Activated T-cell treated with anti-CD3 and anti-CD28 coated beads, Interleukin-2, amount 50 U/mL, for 72 hours (primary cell): ENCODE measurements at places on chromosomes 12 and 14. TPM values are rescaled to one million over a fixed set of nuclear protein-coding genes. Genes with fewer than 3 reads are reported as not detected.

Gene PAX9
- total RNA-seq, result not detected

Gene KRT80
- total RNA-seq, result not detected

Gene GABARAPL1
- total RNA-seq, result 15.8 TPM

- DNase-seq, result no peak
Measured at GRCh38 chr12:4572680-4573079, 10.7 kb downstream of the DYRK4 start.

- DNase-seq, result peak; percentile 79
Measured at GRCh38 chr14:74217672-74218448, 21.4 kb upstream of the VSX2 start.

DNA sequence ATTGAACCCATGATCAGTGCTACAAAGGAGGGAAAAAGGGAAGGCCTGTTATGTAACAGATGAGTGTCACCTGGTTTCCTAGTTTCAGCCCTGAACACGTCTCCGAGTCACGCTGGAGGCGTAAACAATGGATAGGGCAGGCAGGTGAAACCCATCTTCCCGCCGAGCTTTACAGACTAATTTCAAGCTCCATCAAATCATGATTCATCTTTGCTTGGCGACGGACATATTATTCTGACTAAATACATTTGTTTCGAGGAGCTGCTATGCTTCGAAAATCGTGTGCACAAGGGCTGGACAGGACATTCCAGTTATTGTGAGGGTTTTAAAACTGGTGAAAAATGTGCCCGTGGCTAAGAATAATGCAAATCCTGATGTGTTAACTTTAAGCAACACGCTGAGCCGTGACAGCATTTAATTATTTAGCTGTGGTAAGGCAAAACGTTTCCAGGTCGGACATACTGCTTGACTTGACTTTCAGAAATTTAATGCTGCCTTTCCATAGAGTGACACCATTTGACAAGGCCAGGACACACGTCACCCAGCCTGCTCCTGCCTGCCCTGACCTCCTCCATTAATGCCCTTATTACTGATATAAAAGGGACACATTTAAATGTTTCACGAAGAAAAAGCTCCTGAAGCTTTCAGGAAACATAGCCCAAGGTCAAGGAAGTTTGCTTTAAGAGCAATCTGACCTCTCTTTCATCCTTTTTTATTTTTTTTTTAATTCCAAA lies 1203.5 kb upstream of the TMEM132C start:
- DNase-seq, result no peak

DNA sequence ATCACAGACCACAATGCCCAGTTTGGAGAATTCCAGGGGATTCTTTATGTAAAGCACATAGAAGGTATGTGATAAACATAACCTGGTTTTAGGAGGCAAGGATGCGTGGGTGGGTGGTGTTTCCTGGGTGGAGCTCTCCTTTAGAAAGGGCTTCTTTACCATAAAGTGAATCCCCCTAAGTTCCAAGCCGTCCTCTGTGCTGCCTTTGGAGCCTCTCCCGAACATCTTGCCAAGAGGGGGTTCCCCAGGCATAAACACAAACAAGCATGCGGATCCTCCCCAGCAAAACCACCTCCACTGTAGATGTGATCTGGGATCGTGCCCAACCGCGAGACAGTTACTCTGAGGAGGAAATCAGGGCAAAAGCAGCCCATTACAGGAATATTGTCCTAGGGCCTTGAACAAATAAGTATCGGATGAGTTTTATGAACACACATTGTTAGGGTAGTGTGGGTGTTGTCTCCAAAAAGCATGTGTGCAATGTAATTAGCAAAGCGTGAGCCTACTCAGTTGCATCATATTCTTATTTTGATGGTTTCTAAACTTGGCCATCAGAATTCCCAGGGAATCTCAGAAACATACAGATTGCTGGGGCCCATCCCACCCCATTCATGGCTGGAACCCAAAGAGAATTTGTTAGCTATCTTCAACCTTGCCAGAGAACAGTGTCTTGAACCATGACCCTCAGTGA lies 48.8 kb upstream of the CORO1C start:
- no peak for DNase-seq

DNA sequence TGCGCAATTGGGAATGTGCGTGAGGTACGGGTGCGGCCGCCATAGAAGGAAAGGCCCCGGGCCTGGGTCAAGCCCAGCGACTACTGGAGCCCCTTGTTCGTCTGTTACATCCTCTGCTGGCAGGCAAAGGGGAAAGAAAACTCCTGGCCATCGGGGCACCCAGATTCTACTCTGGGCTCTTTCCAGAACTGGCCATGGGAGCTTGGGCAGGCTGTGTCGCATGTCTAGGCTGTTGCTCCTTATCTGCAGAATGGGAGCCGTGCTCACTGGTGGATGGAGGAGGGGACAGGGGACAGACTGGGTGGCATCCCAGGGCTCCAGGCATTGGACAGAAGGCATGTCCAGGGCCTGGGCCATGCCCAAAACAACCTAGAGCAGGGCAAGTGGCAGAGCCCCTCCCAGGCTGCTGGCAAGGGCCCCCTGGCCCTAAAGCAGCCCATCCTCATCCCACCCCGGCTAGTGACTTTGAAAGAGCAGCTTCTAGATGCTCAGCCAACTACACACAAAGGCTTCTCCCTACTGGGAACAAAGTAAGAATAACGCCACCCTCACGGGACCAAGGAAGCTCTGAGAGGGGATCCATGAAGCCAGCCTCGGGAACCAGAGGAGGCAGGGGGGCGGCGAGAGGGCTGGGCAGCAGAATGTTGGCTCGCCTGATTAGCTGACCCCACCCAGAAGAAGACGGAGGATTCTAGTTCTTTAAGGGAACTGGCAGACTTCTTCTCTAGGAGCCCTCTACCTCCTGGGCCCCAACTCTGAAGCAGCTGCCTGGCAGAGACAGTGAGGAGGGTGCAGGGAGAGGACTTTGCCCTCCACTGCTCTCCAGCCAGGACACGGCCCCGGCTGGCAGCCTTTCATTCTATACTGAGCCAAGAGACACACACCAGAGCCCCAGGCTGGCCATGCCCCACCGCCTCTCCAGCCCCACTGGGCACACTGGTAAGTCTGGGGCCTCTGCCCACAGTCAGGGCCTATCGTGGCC lies 96.8 kb downstream of the SINHCAF start:
- DNase-seq, result no peak

GRCh38 chr12:12663644-12664294 lies 32.2 kb downstream of the GPR19 start:
- DNase-seq, result no peak

- DNase-seq, result no peak
Measured at GRCh38 chr12:52771505-52771904, 5.6 kb downstream of the KRT76 start.

GRCh38 chr14:97185186-97185585 lies 388.0 kb downstream of the VRK1 start:
- no peak for DNase-seq
